ENCODE measurements at places on chromosomes 7 and 10.

- DNase-seq = no peak
Observed at GRCh38 chr7:73449422-73449821, 15.8 kb downstream of the FZD9 start.

DNA sequence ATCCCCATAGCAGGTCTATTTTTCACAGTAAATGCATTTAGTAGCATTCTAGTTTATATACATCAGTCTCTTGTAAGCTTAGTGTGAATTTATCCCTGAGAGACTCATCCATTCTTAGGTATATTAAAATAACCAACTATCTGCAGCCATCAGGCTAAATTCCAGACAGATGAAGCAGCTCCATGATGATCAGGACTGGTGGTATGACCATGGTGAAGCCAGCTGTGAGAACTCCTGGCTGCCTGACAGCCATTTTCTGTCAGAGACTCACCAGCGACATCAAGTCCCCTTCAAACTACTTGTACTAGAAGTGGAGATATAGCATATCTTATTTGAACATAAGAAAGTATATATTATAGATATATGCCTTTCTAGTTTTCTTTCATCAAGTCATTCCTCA is 70.3 kb upstream of the GSDME start:
- DNase-seq = no peak

DNA sequence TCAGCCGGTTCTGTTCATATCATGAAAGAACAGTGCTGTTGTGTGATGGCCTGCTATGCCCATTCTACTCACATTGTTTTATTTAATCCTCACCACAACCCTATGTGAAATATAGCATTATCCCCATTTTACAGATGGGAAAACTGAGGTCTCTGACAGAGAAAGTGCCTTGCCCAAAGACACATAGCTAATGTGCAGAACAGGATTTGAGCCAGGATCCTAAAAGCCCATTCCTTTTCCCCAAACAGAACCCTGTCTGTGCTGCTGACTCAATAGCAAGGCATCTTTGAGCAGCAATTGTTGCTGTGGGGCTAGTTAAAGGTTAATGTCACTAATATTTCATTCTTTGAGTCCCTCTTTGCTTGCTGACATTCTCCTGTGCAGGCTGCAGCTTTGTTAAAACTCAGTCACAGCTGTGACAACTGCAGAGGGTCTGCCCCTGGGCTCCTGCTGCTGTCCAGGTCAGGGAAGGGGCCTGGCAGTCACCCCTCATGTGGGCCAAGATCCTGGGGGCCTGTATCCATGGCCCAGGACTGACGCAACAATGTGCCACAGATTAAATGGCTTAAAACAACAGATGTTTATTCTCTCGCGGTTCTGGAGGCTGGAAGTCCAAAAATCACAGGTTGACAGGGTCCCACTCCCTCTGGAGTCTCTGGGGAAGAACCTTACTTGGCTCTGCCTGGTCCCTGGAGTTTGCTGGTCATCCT is 40.4 kb downstream of the AFAP1L2 start:
- no peak for DNase-seq

DNA sequence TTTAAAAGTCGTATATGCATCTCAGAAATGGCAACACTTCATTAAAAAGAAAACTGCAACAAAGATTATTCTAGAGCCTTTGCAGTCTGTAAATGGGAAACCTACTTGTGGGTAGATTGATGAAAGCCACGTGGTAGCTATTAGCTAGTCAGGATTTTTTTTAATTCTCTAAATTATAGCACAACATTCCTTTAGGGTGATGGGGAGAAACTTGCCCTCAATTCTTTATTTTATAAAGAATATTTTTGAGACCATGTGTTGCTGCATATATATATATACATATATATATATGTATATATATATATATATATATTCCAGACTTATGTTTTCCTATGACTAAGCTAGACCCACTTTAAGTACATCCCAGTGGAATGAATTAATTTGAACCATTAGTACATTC is 118.0 kb downstream of the PPP1R3A start:
- no peak for DNase-seq

DNA sequence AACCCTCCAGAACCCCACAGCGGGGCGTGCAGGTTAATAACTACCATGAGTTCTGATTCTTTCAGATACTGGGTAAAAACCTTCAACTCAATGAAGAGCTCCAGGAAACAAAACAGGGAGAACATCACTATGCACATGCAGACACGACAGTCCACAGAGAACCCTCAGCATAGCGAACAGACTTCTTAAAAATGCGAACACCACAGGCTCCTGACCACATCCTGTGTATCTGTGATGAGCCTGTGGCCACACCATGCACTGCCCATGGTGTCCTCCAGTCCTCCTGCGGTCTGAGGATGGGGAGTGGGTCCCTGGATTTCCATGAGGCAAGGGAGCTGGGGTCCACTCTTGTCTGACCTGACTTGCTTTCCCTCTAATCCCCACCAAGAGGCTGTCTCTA is 107.2 kb downstream of the COBL start:
- no peak for DNase-seq

GRCh38 chr10:119777686-119778085 is 51.8 kb downstream of the INPP5F start:
- no peak for DNase-seq

DNA sequence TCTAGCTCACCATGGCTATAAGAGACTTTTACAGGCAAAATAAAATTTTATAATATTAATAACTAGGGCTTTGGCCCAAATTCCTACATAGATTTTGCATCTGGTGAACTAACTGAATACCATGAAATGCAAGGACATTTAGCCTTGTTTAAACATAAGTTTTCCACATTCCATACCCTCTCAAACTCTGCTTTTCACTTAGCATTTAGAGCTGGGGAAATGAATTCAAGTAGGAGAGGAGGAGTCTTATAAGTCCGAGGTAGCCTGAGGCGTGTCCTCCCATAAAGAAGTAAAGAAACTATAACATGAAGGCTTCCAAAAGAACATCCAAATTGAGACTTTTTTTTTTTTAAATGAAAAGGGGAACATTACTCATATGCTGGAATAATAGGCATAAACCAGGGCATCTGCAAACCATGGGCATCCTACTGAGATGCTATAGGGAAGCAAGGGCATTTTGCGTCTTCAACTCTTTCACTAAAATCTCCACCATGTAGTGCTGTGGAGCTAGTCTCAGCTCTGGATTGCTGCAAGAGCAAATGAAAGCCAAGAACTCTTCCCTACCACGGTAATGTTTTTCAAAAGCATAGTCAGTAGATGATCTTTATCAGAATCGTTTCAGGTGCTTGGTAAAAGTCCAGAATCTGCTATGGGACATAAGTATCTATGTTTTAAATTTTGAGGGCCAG is 79.1 kb downstream of the PALS2 start:
- DNase-seq = no peak

DNA sequence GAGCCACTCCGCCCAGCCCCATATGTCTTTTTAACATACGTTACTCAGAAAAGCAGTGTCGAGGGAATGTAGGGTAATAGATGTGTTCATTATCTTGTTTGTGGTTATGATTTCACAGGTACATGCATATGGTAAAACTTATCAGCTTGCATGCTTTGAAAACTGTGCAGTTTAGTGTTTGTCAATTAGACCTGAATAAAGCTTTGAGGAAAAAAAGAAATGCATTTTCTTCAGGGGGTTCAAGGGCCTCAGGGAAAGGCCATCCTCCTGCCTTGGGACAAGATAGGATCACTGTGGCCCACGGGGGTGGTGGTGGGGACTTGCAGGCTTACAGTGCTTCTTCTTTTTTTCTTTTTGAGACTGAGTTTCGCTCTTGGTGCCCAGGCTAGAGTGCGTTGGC is 16.0 kb upstream of the C10orf95 start:
- no peak for DNase-seq

DNA sequence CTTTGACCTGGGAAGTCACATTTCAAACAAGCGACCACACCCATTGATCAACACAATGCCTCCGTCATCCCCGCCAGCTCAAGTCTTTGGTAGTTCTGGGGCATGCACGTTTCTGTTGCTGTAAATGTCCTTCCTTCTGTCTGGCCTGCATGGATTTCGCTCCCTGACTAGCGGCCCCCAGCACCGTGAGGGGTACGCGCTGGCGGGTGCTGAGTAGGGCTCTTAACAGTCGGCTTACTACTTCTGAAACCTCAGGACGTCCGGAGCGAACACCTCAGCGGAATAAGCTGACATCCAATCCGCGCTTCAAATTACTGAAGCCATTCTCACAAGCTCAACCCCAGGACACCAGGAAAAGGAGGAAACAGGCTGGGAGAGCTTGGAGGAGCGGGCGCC is 505 bp downstream of the NUDCD3 start:
- no peak for DNase-seq

DNA sequence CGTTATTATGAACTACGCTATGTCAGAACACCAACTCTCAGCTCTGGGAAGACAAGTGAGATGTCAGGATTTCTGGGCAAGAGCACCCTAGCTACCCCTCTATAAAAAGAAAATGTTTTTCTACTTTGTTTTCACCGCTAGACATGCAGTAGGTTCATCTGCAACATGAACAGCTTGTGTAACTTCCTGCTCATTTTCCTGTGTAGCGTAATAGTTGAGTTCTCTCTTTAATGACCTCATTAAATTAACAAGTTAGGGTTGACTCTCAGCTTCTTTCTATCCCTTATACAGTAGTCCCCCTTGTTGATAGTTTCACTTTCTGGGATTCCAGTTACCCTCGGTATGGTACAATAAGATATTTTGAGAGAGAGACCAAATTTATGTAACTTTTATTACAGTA is 329.4 kb upstream of the ZNF32 start:
- no peak for DNase-seq

GRCh38 chr7:123966936-123967335 is 41.9 kb downstream of the SPAM1 start:
- no peak for DNase-seq

DNA sequence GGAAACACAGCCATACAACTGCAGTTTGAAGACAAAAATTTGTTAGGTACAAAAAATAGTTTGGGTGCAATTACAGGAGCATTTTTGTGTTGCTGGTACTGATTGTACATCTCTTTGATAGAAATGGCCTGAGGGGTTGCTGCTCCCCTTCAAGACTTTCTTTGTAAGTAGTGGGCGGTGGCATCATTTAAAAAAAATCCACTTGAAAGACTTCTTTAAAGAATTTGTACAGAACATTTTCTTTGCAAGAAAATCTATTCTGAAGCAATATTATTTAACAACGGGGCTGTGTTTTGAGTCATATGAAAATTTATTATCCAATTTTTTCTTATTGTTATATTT is 144.1 kb upstream of the CAV2 start:
- DNase-seq = no peak

GRCh38 chr10:67943917-67944316 is 59.5 kb downstream of the SIRT1 start:
- no peak for DNase-seq

DNA sequence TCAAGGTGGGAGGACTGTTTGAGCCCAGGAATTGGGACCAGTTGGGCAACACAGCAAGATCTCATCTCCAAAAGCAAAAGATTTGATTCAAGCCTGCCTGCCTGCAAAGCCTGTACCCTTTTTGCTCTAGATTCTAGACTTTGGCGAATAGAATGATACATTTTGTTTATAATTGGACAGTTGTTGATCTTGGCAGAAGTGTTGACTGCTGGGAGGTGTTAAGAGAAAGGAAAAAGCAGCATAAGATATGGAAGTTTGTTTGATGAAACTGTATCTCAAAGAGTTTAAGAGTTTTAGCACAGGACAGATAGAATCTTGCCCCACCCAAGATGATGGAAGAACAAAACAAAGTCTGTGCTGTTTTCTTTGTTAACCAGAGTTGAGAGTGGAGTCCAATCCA is 224.1 kb downstream of the AUTS2 start:
- no peak for DNase-seq

- DNase-seq = no peak
Observed at GRCh38 chr7:36814311-36814710, 90.0 kb upstream of the AOAH start.

GRCh38 chr7:79610748-79611304 is 157.4 kb upstream of the MAGI2 start:
- no peak for DNase-seq

- no peak for DNase-seq
Observed at GRCh38 chr7:135076882-135077281, 71.0 kb upstream of the TMEM140 start.

DNA sequence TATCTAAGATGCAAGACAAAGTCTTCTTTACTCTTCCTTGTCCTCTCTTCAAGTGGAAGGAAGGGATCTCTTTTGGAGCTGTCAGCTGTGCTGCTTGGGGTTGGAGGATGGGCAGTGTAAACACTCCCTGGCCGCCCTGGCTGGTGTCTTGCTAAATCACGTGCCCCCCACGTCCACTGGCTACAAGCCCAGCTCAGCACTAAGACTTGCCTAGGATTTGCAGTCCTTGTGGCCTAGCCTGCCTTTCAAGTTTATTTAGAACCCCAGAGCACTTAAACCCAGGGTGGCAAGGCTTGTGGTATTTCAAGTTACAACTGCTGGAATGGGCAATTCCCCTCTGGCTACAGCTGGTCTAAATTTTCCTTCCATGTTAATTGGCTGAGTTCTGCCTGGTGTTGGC is 272.4 kb upstream of the MYO3A start:
- DNase-seq = no peak

DNA sequence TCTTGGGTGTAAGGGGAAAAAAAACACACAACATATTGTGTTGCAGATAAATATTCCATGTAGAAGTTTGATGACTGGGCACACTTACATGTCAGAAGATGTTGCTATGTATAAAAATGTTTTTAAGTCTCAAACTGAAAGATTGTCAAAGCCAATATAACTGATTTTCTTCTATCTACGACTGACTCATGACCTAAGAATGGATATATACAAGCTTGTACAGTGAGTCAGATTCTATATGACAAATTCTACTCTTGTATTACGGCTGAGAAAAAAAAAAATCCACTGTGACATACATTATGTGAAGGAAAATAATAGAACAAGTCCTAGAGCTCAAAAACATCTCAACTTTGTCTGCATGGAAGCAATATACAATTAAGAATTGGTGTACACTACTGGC is 343.0 kb upstream of the PCDH15 start:
- DNase-seq = no peak

DNA sequence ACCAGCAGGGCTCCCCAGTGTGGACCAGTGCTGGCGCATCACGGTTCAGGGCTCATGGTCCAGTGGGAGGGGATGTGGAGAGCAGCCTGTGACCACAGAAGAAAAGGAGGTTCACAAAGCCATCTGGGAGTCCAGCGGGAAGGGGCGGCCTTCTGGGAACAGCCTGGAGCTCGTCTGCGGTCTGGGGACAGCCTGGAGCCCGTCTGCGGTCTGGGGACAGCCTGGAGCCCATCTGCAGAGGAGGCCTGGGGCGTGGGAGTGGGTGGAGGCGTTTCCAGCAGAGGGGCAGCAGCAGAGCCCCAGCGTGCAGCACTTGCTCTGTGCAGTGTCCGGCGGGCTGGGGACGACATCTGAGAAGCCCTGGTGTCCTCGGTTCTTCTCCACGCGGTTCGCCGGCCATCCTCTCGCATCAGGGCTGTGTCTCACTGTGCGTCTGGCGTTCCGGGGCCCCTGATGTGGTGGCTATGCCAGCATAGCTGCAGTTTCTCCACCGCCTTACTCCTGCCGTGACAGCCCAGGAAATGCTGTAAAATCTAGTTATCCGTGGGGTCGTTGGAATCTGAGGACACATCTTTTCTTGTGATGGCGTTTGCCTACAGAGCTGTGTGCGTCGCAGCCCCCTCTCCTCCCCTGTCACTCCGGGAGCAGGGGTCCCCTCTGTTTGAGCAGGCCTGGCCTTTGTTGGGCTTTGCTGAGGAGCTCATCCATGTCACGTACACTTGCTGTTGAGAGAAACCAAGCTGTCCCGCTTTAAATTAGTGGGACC is 104.6 kb downstream of the INPP5A start:
- no peak for DNase-seq
